ENCODE measurements at places on chromosomes 4 and X.

- peak; percentile 53 for DNase-seq
Observed at GRCh38 chr4:152202415-152202814, 333.5 kb downstream of the FBXW7 start.

GRCh38 chr4:39850727-39851126, 127.0 kb downstream of the PDS5A start:
- DNase-seq, result no peak

- no peak for DNase-seq
Observed at GRCh38 chr4:5790546-5790857, 79.5 kb downstream of the EVC start.

- DNase-seq, result peak; percentile 57
Observed at GRCh38 chr4:174522183-174523024, at the start of gene HPGD. Gene HPGD, minus strand, starts transcription at chr4:174522488. Its CDS starts 37 bp downstream, at chr4:174522451.

- no peak for DNase-seq
Observed at GRCh38 chr4:174349156-174349555, 65.4 kb downstream of the CEP44 start.

GRCh38 chr4:146522869-146523205, 1.1 kb upstream of the SLC10A7 start:
- peak; percentile 21 for DNase-seq
